Stimulated activated CD4-positive, alpha-beta T cell treated with anti-CD3 and anti-CD28 coated beads, Interleukin-12 subunit alpha, Interleukin-12 subunit beta, amount 100 ng/mL, for 24 hours (primary cell): ENCODE measurements at places on chromosomes 6 and 20.
A peak's percentile ranks its signal among the peaks of the same experiment; 100 is the strongest.

- peak; percentile 3 for DNase-seq
These were observed 8.0 kb upstream of the SLC17A3 start for GRCh38 chr6:25882051-25882496.

DNA sequence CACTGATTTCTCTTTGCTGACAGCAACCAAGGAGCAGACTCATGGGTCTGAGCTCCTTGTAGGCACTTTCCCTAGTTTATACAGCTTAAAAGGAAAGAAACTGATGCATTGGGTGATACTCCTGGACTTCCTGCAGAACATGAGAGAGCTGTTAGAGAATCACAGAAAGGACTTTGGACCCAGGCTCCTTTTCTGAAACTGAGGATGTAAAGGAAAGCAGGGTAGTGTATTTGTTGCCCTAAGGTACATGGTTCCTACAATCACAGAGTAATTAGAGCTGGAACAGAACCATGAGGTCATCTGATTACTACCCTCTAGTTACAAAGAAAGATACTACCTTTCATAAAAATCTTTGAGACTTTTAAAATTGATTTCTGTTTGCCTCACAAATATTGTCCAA lies 477.1 kb upstream of the SPTLC3 start:
- no peak for DNase-seq

- DNase-seq, result no peak
These were observed 73.6 kb upstream of the TIAM2 start for GRCh38 chr6:154921482-154921881.

GRCh38 chr6:7468382-7469081 lies 72.9 kb upstream of the DSP start:
- no peak for DNase-seq

DNA sequence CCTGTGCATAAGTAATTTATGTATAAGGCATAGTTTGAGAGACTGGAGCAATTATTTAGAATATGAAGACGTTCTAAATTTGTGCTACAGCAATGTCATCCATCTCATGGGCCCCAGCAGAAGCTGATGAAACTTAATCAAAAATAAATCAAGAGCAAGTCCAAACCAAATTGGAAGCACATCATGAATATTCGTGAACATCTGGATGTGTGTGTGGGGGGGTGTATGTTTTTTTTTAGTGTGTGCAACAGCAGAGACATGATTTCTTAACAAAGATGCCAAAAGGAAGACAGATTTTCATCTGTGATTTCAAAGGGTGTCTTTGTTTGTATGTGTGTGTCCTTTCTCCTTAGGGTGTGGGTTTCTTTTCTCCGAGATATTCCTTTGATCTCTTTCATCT lies 58.9 kb downstream of the SASH1 start:
- no peak for DNase-seq

GRCh38 chr6:14811775-14812428 lies 434.0 kb upstream of the JARID2 start:
- no peak for DNase-seq

- DNase-seq, result no peak
These were observed 37.7 kb downstream of the HECA start for GRCh38 chr6:139172567-139172966.

DNA sequence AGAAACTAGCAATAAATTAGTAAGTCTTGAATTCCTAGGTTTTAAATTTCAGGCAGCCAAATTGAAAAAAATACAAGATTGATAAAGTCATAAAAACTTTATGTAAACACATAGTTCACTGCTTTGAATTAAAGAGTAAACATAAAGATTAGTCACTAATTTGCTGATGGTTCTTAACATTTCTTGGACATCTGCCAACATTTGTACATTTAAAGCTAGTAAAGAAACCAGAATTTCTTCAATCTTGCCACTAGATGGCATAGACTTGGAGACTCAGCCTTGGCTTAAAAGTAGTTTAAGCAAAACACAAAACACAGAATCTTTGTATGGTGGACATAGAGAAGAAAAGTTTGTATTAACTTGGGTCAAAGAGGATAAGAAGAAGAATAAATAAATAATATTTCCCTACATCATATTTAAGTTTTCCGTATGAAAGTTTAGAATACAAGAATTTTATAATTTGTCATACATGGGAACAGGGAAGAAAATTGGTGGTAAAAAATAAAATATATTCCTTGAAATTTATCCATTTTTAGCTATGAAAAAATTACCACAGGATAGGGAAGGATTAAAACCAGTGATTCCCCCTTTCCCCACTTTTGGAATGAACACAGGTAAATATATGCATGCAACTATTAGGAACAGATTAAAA lies 41.7 kb upstream of the FAM135A start:
- no peak for DNase-seq

GRCh38 chr20:33192912-33193501 lies 24.1 kb upstream of the BPIFA3 start:
- DNase-seq, result no peak

DNA sequence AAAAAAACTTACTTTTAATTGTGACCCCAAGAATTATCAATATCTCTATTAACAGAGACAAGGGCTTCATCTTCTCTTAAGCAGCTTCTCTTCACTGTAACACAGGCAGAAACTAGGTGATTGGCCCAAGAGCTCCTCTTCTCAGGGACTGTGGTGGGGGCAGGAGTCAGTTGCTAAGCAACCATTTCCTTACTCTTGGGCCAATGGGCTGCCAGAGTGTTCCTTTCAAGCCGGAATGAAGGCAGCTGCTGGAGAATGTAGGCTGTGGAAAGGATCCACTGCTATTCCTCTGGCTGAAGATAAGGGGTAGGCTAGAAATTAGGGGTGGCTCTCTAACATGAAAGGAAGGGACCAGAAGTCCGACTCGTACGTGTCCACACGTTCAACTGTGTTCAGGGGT lies at the start of gene SEL1L2:
TSS of gene SEL1L2 (minus strand) at position 150 of the 400 bp plus-strand sequence. CDS start at position 70, 80 bp downstream.
- DNase-seq, result no peak

DNA sequence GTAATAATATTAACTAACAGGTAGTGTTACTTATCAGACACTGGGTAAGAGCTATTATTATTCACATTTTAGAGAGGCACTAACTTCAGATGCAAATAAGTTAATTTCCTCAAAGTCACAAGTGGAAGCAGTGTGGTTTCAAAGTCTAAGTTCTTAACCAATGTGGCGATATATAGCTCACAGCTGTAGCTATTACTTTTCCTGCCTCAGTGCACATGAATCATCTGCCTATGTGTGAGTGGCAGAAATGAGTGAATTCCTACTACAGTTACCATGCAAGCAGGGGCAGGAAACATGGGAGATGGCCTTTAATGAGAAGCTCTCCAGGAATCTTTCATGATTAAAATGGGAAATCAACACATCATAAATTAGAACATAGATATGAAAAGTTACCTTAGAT lies 126.2 kb upstream of the EYA4 start:
- DNase-seq, result no peak
